ENCODE measurements at places on chromosomes 5 and 9.

DNA sequence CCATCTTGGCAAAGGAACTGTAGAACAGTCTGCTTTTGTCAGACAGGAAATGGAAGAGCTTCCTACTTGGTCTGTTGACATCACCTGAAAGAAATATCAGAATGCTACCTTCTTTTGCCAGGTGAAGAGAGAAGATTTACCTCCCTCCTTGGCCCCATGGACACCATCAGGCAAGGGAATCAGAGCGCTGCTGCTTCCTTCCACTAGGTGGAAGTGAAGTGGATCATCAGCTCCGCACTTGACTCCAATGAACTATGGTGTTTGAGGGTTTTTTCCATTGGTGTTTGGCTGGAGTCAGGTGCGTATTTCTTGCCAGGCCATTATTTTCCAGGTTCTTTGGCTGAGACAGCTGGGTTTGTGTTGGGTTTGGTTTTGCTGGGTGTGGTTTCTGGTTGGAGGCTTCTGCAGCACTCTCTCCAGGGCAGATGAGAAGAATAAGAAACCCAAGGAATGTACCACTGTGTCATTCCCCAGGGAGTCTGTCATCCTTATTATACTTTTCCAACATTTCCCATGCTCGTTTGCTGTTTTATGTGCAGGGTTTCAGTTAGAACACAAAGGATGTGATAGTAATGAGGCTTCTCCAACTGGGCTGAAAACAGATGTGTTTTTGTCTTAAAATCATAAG lies 12.4 kb downstream of the SPATA31E1 start:
- DNase-seq, result no peak

DNA sequence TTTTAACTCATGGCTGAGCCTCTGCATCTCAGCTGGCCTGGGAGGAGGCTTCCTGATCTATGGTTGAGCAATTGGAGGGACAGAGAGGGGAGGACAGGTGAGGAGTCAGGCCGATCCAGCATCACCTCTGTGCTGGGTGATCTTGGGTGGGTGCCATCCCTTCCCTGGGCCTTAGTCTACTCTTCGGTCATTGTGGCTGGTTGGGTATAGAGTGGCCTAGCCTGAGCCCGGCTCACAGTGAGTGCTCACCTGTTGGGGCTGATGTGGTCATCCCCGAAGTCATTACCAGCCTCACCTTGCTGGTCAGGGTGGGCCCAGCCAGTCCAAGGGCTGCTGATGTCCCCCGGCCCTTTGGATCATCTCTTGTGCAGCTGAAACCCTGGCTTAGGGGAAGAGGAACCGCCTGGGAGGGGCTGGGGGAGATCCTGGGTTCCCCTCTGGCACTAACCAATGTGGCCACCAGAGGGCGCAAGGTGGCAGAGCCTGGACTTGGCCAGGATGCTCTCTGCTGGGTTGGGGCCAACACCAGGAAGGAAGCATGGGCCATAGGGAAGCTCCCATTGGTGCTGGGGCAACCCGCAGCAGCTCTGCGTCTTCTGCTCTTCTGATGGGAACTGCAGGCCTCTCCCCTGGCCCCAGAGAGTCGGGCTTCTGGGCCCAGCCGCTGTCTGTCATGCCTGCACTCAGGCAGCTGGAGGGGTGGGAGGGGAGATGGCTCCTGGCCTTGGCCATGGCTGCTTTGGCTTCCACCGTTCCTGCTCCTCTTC lies 17.3 kb upstream of the ODF2 start:
- DNase-seq, result peak; percentile 83

DNA sequence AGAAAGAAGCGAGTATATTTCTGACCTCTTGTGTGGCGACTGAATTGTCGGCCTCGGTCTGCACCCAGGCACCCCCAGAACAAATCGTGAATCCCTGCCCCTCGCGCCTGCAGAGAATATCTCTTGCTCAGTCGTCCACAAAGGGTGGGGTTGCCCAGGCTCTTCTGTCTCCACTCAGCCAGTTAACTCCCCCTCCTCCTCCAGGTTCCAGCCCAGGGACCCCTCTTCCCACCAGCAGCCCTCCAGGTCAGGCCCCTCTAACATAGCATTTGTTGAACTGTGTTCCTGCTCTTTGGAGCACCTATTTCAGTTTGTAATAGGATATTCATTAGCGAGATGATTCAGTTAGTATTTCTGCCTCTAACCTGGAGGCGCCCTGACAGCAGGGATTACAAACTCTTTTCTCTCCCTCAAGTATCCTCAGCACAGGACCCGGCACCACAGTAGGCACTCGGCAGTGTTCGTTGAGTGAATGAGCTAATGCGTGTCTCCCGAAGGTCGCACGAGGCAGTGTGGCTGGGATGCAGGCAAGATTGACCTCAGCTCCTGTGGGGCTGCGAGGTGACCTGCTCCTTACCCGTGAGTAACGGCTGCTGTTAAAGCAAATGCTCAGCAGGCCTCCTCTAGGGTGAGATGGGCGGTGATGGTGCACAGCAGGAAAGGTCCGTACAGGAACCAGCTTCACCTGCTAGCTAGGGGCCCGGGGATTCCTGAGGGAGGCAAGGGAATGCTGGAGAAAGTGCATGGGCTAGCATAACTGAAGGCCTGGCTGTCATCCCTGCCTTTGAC lies 25.8 kb downstream of the ZBTB34 start:
- no peak for DNase-seq

- DNase-seq, result no peak
Measured at GRCh38 chr5:161155451-161155850, 303.4 kb upstream of the ATP10B start.

DNA sequence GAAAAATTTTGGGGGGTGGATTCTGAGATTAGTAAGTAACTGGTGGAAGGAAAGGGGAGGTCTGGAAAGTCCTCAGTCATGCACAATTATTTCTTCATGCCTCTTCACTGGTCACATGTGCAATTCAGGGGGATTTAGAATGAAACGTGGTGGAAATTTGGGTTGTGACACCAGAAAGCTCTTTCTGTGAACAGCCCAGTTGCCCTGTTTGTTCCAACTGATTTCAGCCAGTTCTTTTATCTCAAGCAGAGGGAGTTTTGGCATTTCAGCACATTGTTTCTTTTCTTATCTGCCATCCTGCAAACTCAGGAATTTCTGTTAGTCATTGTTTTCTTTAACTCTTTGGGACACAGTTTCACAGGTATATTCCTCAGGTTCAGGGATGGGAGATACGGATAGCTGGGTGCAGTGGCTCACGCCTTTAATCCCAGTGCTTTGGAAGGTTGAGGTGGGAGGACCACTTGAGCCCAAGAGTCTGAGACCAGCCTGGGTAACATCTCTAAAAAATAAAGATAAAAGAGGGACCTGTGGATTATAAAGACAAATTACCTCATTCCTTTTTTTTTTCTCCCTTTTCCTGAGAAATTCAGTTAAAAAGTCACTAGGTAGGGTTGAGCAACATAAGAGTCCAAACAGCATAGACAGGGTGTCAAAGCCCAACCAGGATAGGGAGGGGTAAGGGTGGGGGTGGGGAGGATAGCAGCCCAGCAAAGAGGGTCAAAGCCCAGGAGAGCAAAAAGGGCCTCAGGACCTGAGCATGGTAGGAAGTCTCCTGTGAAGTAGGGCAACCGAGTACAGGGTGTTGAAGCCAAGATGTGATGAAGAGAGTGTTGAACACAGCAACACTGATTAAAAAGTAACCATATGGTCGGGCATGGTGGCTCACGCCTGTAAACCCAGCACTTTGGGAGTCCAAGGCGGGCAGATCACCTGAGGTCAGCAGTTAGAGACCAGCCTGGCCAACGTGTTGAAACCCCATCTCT lies 5.4 kb upstream of the B4GALT1 start:
- no peak for DNase-seq

DNA sequence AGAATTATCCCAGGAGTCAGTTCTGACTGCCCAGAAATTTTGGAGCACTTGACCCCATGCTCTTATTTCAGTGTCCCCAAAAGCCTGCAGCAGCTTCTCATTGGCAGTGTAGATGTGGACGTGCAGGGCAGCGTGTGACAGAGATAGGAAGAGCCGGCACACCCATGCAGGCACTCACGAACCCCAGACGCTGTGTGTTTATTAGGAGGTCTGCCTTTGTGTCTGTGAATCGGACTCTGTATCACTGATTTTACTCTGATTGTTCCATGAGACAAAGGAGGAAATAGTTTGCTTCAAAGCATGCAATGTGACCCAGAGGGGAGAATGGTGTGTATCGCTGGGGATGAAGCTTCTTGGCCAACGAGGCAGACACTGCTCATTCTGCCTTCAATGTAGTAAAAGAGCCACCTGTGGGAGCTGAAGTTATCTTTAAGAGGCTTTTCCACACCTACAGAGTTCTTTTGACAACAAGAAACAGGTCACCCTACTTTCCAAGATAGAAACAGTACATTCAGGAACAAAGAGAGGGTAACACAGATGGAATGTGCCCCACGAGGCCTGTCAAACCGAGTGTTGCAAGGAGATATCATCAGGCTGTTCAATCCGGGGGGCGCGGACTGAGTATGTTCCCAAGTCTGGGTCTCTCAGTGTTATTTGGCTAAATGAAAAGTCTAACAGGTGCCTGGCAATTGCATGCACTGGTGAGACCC lies 224.0 kb downstream of the NTRK2 start:
- no peak for DNase-seq

DNA sequence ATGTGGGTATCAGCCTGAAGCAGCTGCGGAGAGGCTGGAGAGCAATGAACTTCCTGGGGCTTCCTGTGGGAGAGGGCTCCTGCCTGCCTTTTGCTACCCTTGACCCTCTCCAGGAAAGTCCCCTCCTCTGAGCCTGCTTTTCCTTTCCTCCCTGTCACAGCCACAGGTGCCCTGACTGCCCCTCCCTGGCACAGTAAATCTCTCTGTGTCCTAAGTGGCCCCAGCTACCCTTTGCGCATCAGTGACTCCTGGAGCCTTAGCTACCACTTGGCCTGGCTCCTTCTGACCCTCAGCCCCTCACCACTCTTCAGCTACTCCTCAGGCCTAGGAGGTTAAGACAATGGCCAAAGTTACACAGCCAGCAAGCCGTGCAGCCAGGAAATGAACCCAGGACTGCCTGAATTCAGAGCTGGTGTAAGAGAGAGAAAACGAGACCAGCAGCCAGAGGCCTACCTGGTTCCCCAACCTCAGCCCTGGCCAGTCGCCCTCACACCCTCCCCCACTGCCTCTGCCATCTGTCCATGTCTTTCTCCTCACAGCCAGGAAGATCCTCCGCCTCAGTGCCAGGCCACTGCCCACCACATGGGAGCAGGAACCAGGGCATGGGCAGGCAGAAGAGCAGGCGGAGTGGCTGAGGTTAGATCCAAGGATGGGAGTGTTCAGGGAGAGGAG lies 18.6 kb downstream of the CNTFR start:
- DNase-seq, result no peak

DNA sequence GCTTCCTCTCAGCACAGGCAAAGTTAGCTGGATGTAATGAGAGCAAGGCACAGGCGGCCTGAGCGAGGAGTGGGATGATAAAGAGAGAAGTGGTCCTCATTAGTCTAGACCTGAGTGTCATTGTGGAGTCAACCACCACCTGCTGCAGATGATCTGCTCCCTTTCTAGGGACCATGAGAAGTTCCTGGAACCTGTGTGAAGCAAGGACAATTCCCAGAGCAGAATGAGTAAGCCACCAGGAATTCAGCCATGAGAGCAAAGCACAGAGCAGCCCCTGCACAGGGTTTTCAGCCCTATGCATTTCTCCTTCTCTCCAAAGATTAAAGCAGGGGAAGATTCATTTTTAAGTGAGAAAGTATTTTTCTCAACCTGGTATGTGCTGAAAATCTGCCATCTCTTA lies 146.8 kb upstream of the SPEF2 start:
- no peak for DNase-seq

DNA sequence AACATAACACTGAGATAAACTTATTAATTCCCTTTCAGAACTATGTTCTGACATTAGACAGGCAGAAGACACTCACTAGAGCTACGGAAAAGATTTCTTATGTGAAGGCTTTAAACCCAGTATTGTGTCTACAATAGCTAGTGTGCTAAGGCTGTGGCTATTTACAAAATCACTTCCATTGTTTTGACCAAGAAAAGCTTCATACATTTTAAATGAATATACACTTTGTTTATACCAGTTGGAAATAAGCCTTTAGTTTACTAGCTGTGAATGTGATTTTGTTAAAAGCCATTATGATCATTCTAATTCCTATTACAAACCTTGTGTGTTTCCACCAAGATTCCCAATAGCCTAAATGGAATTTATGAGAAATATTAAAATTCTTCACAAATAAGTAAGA lies 83.0 kb downstream of the AGTPBP1 start:
- no peak for DNase-seq

DNA sequence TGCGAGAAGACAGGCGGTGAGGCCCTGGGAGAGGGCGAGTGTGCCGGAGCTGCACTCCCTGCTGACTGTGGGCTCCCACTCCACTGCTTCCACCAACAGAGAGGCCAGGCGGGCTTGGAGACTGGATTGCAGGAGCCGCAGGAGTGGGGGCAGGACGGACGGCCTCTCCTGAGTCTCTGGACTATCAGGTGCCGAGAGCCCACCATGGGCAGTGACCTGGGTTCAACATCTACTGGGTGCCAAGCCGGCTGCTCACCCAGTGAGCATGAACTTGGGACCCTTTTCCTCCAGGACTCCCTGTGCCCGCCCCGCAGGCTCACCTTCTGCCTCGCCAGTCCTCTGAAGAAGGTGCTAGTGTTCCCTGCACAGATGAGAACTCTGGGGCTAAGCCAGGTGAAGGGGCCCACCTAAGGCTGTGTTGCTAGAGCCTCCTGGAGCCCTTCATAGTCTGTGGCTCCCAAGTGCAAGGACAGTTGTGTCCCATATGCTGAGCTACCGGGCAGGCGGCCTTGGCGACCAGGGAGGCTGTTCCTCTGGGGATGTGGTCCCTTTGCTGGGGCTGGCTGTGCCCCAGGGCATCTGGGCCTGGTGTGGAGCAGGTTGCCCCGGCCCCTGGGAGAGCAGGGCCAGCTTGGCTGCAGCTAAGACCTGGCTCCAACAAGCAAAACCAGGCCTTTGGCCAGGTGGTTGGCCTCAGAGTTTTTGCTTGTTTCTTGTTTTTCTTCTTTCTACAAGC lies 77.7 kb upstream of the PHYKPL start:
- peak; percentile 32 for DNase-seq

DNA sequence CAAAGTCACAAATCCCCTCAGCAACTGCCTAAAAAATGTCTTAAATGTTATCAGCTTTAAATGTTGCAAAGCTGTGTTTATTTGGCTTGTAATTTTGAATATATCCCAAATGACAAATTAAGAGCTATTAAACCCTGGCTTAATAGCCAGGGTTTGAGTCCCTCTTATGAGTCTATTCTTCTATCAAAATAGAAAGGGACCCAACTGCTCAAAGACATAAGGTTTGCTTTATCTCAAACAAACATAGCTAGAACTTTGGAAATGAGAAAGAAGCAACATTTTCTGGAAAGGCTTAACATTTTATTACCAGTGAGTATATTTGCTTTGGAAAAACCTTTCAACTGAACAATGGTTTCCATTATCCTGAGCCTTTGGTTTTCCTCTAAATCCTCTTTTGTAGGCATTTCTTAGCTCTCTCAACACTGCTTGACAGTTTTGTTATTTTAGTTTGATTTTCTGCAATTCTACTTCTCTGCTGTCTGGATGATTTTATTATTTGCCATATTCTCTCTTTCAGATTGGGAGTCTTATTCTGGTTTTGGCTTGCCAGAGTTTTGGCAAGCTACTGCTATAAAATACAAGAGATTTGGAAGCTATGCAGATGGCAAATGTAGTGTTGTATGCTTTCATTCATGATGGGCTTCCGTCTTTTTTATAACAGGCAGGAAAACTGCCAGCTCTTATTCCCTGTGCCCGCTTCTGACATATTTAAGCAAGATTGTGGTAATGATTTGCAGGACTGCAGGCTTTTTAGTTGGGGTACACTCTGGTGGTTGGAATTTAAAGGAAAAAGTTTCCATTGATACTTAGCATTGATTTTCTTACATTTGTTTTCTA lies 734.9 kb downstream of the DTWD2 start:
- peak; percentile 37 for DNase-seq
